ENCODE measurements at places on chromosomes 6 and 20.

- H3K4me3 ChIP-seq, result no peak overlapping the region
- no peak overlapping the region for H3K27ac ChIP-seq
Measured at GRCh38 chr6:137136065-137136464, 37.4 kb downstream of the IL22RA2 start.

DNA sequence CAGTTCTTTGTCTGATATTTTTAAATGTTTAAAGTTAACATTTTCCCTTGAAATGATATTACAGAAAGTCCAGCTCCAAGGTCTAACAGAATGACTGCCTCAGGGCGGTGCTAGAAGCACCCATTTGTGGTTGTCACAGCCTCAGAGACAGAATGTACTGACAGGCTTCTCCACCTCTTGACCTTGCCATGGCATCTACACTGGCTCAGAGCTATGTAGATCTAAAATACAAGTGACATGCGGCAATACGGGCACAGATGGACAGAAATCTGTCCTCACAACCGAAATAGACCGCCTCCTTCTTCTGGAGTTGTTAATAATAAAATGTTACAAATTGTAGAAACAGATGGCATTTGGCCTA lies 167.2 kb upstream of the THEMIS start:
- H3K27ac ChIP-seq, result no peak overlapping the region
- no peaks in the 10 kb centered on the region for H3K27me3 ChIP-seq
- H3K4me3 ChIP-seq, result no peak overlapping the region
- H3K4me1 ChIP-seq, result peaks cover 26% of the 10 kb centered on the region
- H3K36me3 ChIP-seq, result peaks cover 16% of the 10 kb centered on the region

GRCh38 chr20:6070829-6071695 lies 17.2 kb upstream of the LRRN4 start:
- peaks cover 3% of the 10 kb centered on the region for H3K36me3 ChIP-seq
- H3K4me1 ChIP-seq, result peaks cover 52% of the 10 kb centered on the region
- no peak overlapping the region for H3K4me3 ChIP-seq
- peak overlapping the region; percentile 37 for H3K27ac ChIP-seq
- DNase-seq, result peak; percentile 72
- H3K27me3 ChIP-seq, result no peaks in the 10 kb centered on the region

GRCh38 chr6:124888581-124889371 lies 73.5 kb upstream of the RNF217 start:
- no peaks in the 10 kb centered on the region for H3K27me3 ChIP-seq
- H3K4me3 ChIP-seq, result no peak overlapping the region
- H3K4me1 ChIP-seq, result no peaks in the 10 kb centered on the region

DNA sequence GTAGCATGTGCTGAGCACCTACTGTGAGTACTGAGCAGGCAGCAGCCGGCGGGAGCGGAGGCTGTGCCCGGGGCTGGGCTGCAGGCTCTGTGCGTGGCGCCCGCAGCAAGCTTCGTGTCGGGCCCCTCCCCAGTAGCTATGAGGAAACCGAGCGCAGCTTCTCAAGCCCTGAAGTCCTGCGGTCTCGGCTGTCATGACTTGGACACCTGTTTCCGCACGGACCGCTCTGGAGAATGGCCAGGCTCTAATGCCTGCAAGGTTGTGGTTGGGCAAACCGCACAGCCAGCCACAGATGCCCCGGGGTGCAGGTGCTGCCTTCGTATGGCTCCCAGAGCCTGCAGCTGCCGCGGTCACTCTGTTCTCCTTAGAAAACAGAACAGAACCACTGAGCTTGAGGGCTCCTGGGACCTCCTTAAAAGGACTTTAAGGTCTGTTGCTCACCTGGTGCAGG lies 33.7 kb downstream of the PYGB start:
- no peak overlapping the region for H3K4me3 ChIP-seq
- peaks cover 100% of the 10 kb centered on the region for H3K36me3 ChIP-seq
- DNase-seq, result no peak
- H3K4me1 ChIP-seq, result no peaks in the 10 kb centered on the region

GRCh38 chr20:11182720-11183119 lies 508.9 kb upstream of the JAG1 start:
- H3K4me1 ChIP-seq, result peaks cover 4% of the 10 kb centered on the region
- H3K27ac ChIP-seq, result no peak overlapping the region
- no peaks in the 10 kb centered on the region for H3K36me3 ChIP-seq
- no peaks in the 10 kb centered on the region for H3K27me3 ChIP-seq

DNA sequence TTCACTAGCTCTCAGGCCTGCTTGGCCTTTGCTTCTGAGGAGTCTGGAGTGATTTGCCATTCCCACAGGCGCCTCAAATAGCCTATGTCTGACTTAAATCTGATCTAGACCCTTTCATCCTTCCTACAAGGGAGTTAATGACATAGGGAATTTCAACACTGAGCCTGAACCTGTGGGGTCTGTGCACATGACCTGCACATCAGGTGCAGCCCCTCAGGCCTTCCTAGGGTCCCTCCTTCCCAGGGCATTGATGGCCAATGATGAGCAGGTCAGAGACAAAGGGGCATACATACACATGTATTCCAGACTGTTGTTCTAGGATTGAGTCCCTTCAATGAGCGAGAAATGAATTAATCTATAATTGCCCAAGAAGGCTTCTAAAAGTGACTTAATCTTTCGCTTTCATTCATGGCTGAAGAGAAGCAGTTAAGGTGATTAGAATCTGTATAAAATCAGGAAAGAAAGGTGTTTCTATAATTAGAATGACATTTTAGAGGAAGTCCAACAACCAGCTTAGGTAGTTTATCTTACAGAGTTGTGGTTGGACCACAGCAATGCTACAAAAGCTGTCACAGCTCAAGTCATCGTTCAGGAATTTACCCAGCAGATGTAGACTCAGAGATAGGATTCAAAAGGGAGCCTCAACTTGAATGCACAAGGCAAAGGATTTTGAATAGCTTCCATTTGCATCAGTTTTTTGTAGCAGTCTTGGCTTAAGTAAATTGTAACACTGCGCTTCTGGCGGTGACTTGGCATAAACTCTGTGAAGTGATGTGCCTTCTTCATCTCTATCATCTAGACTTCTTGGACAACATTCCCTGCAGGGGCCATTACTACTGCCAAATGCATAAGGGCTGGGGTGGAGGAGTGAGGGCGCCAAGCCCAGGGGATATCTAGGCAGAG lies 27.0 kb upstream of the TBC1D7 start:
- H3K4me3 ChIP-seq, result no peak overlapping the region
- H3K36me3 ChIP-seq, result no peaks in the 10 kb centered on the region
- DNase-seq, result peak; percentile 67
- no peaks in the 10 kb centered on the region for H3K27me3 ChIP-seq
- peak overlapping the region; percentile 54 for H3K27ac ChIP-seq

GRCh38 chr6:75612434-75612833 lies 10.8 kb downstream of the SENP6 start:
- no peaks in the 10 kb centered on the region for H3K27me3 ChIP-seq
- no peak overlapping the region for H3K27ac ChIP-seq
- H3K36me3 ChIP-seq, result no peaks in the 10 kb centered on the region
- peaks cover 66% of the 10 kb centered on the region for H3K4me1 ChIP-seq

DNA sequence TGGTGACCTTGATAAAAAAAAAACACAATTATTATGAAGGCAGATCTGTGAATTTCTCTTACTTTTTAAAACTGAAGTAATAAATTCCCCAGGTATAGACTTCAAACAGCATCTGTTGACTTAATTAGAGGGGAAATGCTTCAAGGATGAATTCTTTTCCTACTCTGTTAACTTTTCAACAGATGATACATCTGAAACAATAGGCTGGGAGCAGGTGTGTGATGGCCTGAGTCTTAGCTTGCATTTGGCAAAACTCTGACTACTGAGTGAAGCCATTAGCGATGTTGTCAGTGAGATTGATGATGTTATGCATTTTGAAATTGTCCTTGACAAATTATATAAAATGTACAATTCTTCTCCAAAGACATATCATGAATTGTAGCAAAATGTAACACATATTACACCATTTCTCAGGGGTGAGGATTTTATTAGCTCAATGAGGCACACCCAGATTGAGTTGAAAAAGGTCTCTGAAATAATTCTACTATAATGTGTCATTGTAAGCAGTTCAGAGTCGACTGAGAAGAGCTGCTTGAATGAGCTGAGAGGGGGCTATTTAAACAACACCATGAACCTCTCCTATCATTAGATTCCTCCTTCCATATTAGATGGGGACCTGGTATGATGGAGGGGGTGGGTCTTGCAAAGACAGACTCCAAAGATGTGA lies 39.6 kb upstream of the OGFRL1 start:
- no peak overlapping the region for H3K27ac ChIP-seq
- DNase-seq, result no peak
- H3K4me3 ChIP-seq, result no peak overlapping the region
- H3K27me3 ChIP-seq, result no peaks in the 10 kb centered on the region

DNA sequence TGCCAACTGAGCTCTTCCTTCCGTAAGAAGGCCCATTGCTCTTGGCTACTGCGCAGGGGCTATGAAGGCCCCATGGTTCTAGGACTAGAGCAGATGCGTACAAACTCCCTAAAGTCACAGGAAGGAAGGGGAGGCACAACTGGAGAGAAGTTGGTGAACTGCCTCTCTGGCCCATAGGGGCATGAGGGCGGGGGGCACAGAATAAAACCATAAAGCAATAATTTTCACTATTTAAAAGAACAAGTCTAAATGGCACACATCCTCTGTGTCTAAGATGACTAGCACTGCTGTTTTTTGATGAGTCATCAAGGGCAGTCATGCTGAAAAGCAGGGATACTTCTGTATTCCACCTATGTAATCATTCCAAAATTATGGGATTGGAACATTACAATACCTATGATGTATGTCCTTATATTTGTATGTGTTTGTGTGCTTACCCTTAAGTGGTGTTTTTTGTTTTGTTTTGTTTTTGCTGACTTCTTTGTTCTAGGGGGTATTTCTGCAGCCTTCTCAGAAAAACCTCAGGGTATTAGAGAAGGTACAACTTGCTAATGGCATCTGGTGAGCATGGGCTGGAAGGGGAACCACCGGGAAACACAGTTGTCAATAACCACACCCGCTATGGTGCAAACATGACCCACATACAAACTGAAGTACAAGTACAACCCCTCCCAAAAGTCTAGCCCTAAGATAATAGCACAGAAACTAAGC lies 36.9 kb downstream of the B4GALT5 start:
- no peaks in the 10 kb centered on the region for H3K36me3 ChIP-seq
- H3K4me3 ChIP-seq, result no peak overlapping the region
- H3K27ac ChIP-seq, result peak overlapping the region; percentile 86

DNA sequence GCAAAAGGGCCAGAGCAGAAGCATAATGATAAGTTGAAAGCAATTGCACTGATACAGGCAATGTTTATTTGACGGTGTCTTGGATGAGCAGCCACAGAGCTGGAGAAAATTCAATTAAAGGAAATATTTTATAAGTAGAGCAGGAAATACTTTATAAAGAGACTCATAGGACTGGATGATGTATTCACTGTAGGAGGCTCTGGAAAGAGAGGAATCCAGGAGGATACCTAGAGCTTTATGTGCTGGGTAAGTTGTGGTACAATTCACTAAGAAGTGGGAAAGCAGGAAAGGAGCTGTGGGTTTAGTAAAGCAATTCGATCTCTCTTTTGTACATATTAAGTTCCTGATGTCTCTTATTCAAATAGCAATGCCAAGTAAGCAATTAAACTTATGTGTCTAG lies 86.3 kb downstream of the C6orf118 start:
- H3K36me3 ChIP-seq, result no peaks in the 10 kb centered on the region
- H3K4me1 ChIP-seq, result no peaks in the 10 kb centered on the region
- no peak for DNase-seq

- DNase-seq, result no peak
- no peak overlapping the region for H3K27ac ChIP-seq
- no peaks in the 10 kb centered on the region for H3K27me3 ChIP-seq
- H3K4me1 ChIP-seq, result no peaks in the 10 kb centered on the region
Measured at GRCh38 chr20:24682496-24682985, 213.1 kb downstream of the SYNDIG1 start.

DNA sequence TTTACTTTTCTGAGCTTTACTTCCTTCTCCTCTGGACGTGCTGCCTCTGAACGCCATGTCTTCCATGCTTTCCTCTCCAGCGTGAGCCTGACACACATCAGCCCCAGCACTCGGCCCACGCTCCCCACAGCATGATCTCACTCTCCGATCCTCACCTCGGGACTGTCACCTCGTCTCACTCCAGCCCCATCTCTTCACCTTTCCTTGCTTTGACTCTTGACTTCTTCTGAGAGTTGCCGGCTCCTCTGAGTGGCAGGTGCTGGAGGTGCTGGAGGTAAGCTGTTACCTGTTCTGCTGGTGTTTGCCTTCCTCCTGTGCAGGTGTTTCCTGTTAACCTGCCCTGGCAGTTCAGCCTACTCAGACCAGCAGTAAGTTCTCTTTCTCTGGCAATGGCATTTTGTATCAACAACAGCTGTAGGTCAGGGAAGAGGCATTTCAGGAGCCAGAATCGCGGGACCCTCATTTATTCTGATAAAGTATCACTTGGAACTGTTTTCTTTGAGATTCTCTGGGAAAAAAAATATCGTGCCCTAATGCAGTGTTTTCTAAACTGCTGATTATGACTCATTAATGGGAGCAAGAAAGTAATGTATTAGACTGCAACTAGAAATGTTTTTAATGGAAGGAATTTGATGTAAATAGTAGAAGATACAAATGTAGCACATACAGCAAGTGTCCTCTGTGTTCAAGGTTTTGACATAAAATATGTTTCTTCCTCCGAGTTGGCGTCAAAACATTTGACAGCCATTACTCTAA lies 106.5 kb downstream of the ARID1B start:
- no peaks in the 10 kb centered on the region for H3K27me3 ChIP-seq
- H3K4me1 ChIP-seq, result peaks cover 93% of the 10 kb centered on the region
- H3K27ac ChIP-seq, result peak overlapping the region; percentile 83

GRCh38 chr6:111642463-111643158 lies 36.9 kb upstream of the TRAF3IP2 start:
- peak; percentile 64 for DNase-seq
- no peak overlapping the region for H3K4me3 ChIP-seq
- H3K27ac ChIP-seq, result no peak overlapping the region
- no peaks in the 10 kb centered on the region for H3K4me1 ChIP-seq
- H3K27me3 ChIP-seq, result no peaks in the 10 kb centered on the region
- H3K36me3 ChIP-seq, result no peaks in the 10 kb centered on the region

- peak; percentile 25 for DNase-seq
- no peaks in the 10 kb centered on the region for H3K27me3 ChIP-seq
- H3K4me3 ChIP-seq, result no peak overlapping the region
Measured at GRCh38 chr6:43939281-43940070, 169.5 kb downstream of the VEGFA start.

GRCh38 chr6:98463038-98464000 lies 371.1 kb upstream of the POU3F2 start:
- no peaks in the 10 kb centered on the region for H3K27me3 ChIP-seq
- no peaks in the 10 kb centered on the region for H3K36me3 ChIP-seq
- no peak overlapping the region for H3K27ac ChIP-seq
- no peak overlapping the region for H3K4me3 ChIP-seq
- no peak for DNase-seq

All from stomach (tissue), 19 donors.